ENCODE measurements at places on chromosomes 3 and 15.

- DNase-seq = peak; percentile 25
Measured at GRCh38 chr3:55147856-55148720, 220.2 kb upstream of the LRTM1 start.

DNA sequence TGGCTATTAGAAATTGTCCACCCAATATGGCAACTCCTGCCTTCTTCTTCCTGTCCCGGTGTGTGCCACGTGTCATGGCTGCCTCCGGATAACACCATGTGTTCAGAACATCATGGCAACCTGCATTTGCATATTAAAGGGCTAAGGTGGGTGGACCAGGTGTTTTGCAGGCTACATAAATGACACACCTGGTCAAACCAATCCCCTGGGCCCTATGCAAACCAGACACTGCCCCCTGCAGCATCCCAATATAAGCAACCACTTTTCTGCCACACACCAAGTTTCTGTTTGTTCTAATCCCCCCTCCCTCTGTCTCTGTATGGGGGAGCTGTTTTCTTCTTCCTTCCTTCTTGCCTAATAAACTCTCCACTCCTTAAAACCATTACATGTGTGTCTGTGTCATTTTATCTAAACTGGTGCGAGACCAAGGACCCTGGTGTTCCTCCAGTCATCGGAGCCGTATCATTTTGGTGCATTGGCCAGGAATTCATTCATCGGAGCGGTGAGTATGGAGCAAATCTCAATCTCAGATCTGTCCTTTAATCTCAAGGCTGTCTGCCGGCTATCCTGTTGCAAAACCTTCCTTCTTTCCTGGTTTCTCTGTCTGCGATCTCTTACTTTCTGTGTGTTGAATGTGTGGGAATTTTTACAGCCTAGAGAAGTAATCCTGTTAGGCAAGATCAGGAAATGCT is 44.5 kb downstream of the NCEH1 start:
- DNase-seq = no peak

DNA sequence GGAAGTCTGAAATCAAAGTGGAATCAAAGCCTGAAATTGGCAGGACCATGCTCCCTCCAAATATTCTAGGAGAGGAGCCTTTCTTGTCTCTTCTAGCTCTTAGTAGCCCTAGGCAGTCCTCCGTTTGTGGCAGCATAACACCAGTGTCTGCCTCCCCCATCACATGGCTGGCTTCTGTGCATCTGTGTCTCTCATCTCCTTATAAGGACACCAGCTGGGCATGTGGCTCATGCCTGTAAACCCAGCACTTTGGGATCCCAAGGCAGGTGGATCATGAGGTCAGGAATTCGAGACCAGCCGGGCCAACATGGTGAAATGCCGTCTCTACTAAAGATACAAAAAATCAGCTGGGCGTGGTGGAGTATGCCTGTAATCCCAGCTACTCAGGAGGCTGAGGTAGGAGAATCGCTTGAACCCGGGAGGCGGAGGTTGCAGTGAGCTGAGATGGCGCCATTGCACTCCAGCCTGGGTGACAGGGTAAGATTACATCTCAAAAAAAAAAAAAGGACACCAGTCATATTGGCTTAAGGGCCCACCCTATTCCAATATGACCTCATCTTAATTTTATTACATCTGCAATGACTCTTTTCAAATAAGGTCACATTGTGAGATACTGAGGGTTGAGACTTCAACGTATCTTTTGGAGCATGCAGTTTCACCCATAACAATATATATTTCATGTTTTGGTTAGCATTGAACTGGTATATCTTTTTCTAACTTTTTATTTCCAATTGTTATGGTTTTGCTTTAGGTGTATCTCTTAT is 148.0 kb upstream of the TPM1 start:
- peak; percentile 78 for DNase-seq

GRCh38 chr3:127213381-127213918 is 20.5 kb downstream of the PRR23E start:
- no peak for DNase-seq

Measured in LHCN-M2 (cell line).